Activated CD8-positive, alpha-beta memory T cell treated with anti-CD3 and anti-CD28 coated beads for 1 hour (primary cell): ENCODE measurements at places on chromosomes 5 and 9.

GRCh38 chr9:100474082-100474923, 1.4 kb downstream of the TMEFF1 start:
- no peak for DNase-seq

DNA sequence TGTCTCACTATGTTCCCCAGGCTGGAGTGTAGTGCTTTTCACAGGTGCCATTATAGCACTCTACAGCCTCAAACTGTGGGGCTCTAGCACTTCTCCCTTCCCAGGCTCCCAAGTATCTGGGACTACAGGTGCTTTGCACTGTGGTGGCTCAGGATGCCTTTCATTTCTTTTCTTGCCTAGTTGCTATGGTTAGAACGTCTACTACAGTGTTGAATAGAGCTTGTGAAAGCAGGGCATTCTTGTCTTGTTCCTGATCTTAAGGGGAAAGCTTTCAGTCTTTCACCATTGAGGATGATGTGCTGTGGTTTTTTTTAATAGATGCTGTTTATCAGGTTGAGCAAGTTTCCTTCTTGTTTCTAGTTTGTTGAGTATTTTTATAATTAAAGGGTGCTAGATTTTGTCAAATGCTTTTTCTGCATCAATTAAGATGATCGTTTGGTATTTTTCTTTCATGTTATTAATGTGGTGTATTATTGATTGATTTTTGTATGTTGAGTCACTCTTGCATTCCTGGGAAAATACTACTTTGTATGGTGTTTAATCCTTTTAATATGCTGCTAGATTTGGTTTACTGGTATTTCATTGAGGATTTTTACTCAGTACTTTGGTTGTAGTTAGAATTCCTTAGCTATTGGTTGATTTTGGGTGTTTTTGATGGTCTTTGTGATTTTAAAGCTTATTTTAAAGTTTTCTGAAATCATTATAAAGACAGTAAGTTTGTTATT, 35.6 kb downstream of the GPBP1 start:
- no peak for DNase-seq

DNA sequence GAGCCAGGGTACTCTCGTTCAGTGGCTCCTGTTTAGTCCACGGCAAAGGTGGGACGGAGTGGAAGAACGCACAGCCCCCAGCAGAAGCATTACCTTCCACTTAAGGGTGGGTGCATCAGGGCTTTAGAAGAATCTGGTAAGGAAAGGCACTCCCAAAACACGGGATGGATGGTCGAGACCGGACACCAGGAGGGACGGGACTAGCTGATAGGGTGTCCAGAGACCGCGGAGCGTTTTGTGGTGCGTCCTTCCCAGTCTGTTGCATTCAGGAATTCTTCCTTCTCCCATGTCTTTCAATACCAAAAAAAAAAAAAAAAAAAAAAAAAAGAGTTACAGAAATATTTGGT, 545 bp upstream of the CTSV start:
- DNase-seq: no peak

DNA sequence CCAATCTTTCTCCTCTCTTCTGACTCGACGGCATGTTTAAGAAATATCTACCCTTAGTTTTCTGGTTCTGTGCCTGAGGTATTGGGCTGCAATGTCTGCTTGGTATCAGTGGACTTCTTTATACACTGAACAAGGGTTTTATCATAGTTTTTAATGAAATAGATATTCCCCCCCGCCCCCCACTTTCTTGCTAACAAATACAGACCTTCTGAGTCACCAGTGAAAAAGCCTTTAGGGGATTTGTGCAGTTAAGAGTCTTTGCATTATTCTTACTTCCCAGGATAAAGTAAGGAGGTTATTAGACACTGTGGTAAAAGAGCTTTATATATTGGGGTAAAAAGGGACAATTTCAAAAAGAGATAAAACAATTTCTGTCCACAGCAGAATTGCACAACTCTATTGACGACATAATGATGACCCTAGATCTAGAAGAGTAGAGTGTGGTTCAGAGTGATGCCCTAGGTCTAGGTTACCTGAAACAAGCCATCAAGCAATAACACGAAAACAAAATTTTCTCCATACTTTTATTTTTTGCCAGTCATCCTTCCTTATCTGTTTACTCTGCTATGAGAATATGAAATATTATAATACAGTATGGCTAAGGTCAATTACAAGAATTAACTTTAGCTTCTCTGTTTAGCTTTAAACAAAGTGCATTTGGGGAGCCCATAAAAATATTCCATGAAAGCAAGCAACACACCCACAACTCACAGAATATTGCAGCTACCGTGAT, 110.7 kb downstream of the PLK2 start:
- DNase-seq: no peak

- no peak for DNase-seq
These were observed 214.1 kb upstream of the ANKRD55 start for GRCh38 chr5:56447232-56447631.

- DNase-seq: no peak
These were observed 32.5 kb downstream of the TENT4A start for GRCh38 chr5:6745706-6746222.

DNA sequence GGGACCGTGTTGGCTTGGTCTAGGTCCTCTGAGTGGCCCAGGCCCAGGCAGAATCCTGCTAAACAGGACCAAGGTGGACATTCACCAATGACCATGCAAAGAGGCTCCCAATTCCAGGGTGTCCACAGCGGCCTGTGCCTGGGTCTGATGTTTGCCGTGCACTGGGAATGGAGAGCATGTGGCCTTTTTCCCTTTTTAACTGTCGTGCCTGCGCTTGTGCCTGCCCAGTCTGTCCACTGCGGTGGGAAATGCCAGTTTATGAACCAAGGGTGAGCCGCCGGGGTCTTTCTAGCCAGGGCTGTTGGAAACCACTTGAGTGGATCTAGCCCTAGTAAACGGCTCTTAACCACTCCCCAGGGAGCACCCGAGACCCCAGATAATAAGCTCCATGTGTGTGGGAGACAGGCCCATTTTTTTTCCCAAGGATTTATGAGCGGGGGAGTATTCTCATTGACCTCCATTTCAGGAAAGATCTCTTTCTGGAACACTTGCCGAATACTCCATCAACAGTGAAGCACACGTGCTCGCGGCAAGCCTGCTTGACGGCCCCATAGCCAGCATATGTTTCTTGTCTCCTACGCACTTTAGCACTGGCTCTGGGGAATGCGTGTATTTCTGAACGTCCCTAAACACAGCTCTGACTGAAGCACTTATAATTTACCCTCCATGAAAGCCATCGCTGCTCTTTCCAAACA, 93.2 kb upstream of the PHYKPL start:
- DNase-seq: no peak

DNA sequence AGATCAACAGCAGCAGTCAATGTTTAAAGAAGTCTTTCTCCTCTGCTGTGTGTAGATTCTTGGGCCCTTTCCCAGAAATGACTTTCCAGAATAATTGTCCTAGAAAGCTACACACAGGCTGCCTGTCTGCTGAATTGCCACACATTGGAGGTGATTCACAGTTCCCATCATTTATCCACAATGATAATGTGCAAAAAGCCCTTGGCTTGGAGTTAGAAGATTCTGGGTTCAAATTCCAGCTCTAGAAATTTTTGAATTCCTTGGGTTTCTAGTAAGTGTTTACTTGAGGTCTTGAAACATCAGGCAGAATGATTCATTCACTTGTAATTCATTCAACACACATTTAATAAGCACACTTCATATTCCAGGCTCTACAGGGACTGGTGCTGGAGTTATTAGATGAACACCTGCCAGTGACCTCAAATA, 28.6 kb upstream of the EPB41L4B start:
- no peak for DNase-seq

DNA sequence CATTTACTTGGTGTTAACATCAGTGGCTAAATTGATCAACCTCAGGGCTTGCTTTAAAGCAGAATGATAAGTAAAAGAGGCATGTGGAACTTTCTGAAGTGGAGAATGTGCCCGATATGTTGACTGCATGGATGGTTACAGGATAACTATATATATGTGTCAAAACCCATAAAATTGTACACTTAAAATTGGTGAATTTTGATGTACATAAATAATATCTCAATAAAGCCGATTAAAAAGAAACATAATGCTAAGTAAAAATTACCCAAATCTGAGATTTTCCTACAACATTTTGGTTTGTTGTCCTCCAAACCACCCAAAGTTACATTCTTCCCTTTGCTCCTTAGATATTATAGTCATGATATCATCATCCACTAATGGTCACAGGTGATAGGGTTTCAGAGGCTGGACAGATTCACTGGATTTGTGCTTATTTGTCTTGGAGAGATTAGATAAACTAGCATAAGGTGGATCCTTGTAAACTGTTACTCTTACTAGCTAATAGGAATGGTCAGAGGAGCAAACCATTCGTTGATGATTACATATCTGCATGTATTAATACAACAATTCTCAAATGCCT, 119.7 kb upstream of the RPS23 start:
- no peak for DNase-seq

- DNase-seq: no peak
These were observed 32.5 kb upstream of the PPP1R26 start for GRCh38 chr9:135447126-135447525.
